CD4-positive, alpha-beta T cell treated with Interleukin-15 for 1 hour (primary cell): ENCODE measurements at places on chromosomes 1 and 21.

DNA sequence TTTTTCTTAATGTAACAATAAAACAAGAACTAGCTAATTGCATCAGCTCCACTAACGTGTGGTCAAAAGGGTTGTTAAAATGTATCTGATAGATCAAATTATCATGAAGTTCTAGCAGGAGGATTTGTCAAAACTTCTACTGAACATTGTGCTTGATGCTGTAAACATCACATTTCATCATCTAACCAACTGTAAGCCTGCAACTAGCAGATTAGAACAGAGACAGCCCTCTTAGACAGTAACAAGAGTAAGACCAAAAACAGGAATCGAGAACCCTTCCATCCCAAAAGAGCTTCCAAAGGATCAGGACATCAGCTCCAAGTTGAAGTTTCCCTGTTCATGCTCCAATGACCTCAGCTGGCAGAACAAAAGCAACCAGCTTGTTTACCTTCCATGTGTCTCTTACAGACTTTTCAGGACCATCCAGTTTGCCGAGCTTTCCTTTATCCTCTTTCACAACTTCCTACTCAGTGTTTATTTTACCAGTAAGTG, 44.6 kb downstream of the NIBAN1 start:
- no peak for DNase-seq

- no peak for DNase-seq
Measured at GRCh38 chr1:107788206-107789202, 176.5 kb downstream of the VAV3 start.

DNA sequence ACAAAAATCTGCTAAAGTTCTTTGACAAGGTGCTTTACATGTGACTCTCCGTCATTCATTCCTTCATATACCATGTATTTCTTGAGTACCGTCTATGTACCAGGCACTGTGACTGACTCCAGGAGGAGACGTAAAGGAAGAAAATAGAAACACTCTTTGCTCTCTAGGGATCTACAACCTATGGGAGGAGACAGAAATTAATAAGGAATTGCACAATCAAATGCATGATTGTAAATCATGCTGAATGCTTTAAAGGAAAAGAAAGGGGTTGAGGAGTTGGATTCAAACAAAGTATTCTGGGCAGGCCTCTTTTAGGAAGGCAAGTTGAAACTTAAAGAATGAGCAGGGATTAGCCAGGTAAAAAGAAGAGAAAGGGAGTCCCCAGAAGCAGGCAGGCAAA, 239.1 kb upstream of the FGGY start:
- DNase-seq, result no peak

DNA sequence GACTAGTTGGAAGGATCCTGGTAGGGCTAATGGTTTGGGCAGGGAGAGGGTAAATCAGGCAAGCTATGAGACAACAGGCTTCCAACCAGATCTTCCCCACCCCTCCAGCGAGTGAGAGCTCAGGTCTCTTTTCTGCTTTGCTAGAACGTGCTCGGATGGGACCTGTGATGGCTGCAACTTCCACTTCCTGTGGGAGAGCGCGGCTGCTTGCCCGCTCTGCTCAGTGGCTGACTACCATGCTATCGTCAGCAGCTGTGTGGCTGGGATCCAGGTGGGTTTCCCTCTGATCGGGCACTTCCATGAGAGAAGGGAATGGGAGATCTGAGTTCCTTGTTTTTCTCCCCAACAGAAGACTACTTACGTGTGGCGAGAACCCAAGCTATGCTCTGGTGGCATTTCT, 14.0 kb upstream of the SARS1 start:
- DNase-seq, result no peak

DNA sequence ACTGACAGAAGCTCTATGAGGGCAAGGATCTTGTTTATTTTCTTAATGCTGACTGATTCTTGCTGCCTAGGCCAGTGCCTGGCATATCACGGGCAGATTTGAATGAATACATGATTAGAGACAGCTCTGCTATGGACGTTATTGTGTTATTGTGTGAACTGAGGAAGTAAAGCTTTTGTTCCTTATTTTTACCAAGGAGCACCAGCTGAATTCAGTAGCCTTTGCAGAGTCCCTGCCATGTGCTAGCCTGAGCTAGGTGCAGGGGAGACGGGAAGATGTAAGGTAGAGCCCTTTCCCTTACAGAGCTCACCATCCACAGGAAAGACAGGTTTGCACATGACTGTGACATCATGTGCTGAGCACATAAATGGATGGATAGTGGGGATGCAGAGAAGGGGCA, 36.0 kb upstream of the SCMH1 start:
- DNase-seq, result no peak

GRCh38 chr1:116203181-116203723, 92.1 kb downstream of the MAB21L3 start:
- DNase-seq, result no peak

GRCh38 chr1:78370779-78371482, 119.8 kb upstream of the PTGFR start:
- DNase-seq, result no peak
